ENCODE measurements at places on chromosomes 1 and 21.

DNA sequence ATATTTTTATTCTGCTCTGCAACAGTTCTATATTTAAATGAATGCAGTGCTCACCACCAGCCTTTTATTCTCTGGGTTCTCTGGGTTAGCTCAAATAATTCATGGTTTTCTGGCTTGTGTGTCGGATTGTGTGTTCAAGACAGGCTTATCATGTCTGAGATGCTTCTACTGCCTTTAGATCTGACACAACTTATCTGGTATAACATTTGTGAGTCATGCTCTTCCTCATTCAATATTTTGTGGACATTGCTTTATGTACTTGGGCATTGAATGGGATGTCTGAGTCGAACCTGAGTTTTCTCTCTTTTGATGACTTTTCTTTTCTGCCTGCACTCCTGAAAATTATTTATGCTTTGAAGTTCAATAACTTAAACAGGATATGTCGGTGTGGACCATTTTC lies 17.6 kb upstream of the PKP1 start:
- DNase-seq, result no peak

DNA sequence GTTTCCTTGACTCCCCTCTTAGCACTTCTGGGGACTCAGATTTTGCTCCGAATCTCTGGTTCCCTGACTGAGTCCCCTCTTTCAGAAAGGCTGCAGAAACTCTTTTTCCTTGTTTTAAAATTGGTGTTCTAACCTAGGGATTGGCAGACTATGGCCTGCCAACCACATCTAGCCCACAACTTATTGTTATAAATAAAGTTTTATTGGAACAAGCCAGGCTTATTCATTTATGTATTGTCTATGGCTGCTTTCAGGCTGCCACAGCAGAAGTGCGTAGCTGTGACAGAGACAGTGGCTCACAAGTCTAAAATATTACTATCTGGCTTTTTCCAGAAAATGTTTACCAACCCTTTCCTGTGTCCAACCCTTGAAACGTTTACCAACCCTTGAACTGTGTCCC lies 81.7 kb downstream of the IER5 start:
- DNase-seq, result no peak

DNA sequence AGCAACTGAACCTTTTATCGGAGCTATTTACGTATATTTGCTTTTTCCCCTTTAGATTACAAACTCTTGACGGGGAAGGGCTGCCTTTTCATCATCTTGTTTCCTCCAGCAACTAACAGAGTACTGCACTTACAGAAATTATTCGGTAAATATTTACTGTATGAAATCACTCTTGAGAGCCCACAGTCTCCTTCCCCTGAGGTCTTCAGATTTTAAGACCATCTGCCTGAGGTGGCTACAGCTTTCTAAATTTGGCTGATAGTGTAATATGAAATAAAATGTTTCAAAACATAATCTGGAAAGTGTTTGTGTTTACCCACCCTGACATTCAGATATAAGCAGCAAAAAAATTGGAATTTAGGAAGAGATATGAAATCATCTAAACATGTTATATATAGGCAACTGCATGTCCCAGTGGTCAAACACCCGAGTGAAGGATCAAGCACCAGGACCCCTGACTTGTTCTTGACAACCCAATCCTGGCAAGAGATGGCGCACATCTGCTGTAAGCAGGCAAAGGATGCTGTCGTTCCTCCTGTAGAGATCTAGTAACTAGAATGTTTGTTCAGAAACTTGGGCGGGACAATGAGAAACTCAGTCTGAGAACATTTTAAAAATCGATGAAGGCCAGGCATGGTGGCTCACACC lies 60.9 kb downstream of the SIPA1L2 start:
- DNase-seq, result no peak

DNA sequence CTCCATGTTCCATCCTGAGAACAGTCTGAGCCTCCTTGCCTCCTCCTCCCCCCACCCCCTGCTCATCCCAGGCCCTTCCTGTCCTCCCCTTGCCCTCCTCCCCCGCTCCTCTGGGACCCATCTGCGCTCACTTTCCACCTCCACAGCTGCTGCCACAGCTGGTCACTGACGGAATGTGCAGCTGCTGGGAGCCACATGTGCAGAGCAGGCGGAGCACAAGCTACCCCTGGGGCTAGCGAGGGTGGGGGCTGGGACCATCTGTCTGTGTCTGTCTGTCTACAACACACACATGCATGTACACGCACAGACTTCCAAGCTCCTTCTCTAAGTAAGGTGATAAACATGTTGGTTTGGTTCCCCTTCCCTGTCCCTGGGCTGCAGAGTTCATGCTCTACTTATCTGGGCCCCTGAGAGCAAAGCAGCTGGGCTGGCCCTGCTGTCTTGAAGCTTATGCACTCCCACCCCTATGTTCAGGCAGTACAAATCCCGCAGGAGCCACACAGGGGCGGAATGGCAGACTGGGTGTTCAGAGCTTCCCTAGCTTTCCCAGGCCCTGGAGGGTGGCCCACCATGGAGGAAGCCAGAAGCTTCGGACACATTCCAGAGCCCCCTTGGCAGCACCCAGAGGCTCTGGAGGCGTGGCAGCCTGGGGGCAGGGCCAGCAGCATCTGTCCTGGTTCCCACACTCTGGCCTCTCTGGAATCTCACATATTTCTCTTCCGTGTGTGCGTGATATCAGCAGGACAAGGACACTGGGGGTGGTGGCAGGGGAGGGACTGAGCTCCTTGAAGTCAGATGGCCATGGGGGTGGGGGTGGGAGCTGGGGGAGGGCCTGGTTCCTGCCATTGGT lies 7.0 kb upstream of the HEYL start:
- DNase-seq, result no peak

DNA sequence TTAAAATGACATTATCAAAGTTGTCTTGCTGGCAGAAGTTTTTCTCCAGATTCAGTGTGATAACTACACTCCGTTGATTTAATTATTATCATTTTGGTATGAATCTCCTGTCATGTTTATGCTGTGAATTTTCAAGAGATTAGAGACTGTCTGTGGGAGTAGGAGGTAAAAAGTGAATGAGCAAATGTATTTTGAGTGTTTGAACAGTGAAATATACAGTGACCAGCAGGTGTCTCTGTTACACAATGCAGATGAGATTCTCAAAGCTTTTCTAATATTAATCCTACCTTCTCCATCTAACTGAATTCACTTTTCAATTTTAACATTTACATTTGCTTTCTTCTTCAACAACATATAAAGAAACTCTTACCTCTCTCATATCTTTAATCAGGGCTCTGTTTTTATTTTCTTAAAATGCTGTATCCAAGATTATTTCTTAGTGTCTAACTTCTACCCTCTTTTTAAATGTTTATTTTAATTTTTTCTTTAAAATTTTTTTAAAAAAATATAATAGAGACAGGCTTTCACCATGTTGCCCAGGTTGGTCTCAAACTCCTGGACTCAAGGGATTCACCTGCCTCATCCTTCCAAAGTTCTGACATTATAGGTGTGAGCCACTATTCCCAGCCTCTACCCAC lies 20.9 kb upstream of the HSPA13 start:
- DNase-seq, result no peak

DNA sequence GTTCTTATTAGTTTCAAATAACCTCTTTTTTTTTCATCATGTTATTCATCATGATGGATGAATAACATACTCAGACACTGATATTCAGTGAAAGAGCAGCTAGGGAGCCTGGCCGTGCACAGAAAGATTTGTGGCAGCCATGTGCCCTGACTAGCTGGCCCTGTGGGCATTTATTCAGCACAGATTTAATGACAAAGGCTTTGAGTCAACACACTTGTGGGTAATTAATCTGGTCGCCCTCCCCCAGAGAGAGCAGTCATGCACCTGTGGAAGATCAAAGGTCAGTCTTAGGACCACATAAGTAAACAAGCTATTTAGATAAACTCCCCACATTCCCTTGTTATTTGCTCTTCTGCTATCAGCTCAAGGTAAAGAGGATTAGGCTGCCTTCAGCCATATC lies 153.2 kb upstream of the HMCN1 start:
- no peak for DNase-seq

GRCh38 chr1:246329900-246330299 lies 177.2 kb downstream of the SMYD3 start:
- peak; percentile 34 for DNase-seq

GRCh38 chr21:16309250-16309971 lies 579.6 kb downstream of the USP25 start:
- no peak for DNase-seq

DNA sequence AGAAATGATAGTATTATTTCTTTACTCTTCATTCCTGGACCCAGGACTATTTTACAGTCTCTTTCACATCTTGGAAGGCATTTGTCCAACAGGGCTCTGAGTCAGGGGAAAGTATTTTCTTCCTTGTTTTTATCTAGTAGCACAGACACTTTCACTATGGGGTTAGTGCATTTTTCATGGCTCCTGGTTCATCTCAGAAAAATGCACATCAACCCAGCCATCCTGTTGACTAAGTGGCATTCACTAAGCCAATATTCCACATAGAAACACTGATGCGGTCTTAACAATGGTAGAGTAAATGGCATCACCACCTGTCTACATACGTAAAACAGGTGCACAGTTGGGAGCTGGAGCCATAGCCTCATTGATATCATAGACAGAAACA lies 87.4 kb upstream of the C1orf21 start:
- no peak for DNase-seq
